ENCODE measurements at places on chromosomes 5 and 9.

GRCh38 chr9:81530310-81530810 lies 159.0 kb downstream of the TLE1 start:
- DNase-seq, result no peak

GRCh38 chr5:89668821-89669220 lies 740.7 kb downstream of the CETN3 start:
- DNase-seq, result no peak

DNA sequence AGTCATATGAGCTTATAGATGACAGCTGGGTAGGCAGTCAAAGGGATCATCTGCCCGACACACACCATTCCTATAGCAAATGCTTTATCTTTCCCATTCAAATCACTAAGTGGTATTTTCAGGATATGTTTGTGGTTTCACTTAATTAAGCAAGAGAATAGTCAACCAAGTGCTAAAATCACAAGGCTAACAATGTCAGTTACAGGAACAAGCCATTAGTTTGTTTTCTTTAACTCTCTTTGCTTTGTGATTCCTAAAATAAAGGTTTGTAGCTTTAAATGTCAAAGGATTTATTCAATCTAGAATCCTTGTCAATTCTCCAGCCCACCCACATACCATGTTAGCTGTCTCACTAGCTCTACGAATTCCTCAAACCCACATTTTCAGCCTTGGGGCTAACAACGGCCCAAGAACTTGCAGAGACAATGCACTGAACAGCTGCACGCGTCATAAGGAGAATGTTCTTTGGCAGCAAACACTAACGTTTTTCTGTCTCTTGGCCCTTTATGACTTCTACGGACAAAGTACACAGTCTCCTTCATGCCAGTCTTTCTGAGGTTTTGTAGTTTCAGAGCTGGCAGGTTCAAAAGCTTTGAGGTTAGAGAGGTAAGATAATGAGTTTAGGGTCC lies 56.6 kb downstream of the ELAVL2 start:
- no peak for DNase-seq

- DNase-seq, result no peak
Measured at GRCh38 chr9:134346151-134346550, 19.9 kb downstream of the RXRA start.

DNA sequence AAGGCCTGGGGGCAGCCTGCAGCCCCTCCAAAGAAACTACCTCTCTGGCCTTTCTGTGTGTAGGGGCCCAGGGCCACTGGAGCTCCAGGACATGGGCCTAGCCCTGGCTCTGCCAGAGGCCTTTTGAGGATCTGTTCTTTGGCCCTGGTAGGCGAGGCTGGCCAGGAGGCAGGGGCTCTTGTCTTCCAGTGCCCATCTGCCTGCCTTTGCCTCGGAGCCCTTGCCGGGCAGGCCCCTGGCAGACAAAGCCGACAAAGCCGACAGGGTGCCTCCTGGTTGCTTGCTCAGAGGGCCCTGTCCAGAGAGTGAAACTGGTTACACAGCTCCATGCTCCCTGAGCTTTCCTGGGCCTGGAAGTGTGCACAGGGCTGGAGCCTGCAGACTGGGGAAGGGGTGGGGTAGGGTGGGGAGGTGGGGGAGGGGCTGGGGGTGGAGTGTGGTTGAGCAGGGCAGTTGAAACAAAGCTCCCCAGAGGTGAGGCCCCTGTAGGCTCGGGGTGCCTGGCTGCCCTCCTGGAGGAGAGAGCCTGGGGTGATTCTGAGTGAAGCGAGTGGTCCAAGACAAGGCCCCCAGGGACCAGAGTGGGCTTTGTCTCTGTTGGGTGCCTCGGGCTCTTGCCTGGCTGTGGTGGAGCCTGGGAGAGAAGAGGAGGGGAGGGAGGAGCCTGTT lies 29.3 kb downstream of the PTPA start:
- no peak for DNase-seq

DNA sequence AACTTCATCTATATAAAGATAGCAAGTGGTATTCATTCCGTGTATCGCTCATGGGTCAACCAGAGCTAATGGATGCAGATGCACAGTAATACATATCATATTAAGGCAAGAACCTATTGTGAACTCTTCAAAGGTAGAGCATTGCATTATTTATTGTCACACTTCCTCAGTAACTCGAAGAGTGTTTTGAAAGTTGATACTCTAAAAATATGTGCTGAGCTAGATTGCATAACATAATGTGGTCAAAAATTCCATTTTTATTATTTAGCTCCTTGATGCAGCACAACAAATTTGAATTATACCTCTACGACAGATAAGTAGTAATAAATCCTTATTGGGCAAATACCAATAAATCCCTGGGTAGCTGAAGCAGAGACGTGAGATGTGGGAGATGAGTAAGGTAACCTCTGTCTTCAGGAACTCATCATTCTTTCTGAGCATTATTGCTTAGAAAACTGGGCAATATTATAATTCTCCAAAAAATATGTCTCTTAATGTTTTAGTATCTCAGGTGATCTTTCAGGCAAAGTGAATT lies 70.3 kb downstream of the CDH18 start:
- no peak for DNase-seq

DNA sequence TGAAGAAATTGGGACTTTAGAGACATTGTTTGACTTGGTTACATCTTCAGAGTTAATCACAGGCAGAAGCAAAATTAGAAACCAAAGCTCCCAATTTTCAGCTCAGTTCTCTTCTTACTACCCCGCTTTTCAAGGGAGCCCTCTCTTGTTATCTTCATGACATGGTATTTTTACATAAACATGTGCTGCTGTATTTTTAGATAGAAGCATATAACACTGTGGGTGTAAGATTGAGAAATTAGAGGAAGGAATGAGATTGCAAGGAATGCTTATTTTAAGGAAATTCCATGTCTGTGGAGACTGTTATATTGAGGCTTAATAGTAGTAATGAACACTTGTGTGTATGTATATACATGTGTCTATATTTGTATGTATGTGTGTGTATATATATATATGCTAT lies 401.6 kb downstream of the TMEM232 start:
- no peak for DNase-seq

DNA sequence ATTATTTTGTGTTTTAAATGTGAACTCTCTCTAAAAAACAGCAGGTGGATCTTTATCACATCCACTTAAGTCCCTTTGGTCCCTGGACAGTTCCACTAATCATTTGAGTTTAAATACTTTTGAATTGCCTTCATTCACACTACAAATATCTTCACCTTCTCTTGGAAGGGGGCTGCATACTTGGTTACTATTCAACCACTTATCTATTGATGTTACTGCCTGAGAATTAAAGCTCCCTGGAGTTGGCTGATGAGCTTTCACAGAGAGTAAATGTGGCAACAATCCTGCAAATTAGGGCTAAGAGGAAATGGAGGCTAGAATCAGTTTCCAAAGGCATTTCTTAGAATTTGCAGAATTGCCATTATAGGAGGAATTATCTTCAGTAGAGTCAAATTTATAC lies 180.4 kb downstream of the ST8SIA4 start:
- no peak for DNase-seq

- no peak for DNase-seq
Measured at GRCh38 chr9:134136118-134136995, 475 bp downstream of the WDR5 start.

DNA sequence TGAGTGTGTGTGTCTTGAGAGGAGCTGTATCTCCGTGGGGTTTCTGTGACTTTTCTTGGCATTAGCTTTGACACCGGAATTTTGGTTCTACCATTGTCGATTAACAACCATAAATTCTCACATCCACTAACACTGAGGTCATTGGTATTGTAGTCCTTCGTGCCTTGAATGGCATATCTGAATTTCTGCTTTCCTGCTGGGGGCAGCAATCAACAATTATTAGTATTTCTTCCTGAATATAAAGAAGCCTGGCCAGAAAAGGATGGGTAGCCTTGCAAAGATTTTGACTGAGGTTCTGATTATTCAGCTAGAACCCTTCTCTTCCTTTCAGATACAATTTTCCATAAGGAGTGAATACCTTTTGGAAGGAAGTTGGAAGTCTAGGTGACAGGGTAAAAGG lies 33.5 kb upstream of the SHOC1 start:
- DNase-seq, result no peak

GRCh38 chr5:16570121-16570815 lies 46.5 kb downstream of the RETREG1 start:
- no peak for DNase-seq

- DNase-seq, result no peak
Measured at GRCh38 chr5:69368458-69369339, 621 bp downstream of the AK6 start.

DNA sequence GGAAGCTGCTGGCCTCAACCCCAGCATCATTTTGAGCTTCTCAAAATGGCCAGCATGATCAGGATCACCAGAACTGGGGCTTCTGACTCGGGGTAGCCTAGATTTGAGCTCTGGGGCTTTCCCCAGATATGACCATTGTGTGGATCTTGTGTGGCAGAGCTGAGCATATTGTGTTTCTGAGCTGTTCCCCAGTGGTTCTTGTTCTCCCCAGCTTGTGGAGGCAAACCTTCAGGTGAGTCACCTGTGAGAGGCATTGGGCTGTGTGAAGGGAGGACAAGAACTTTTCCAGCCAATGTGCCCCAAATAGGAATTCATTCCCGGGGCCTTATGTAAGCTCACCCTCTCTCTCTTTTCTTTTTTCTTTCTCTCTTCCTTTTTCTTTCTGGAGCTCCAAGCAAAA lies 80.7 kb upstream of the PITX1 start:
- no peak for DNase-seq

DNA sequence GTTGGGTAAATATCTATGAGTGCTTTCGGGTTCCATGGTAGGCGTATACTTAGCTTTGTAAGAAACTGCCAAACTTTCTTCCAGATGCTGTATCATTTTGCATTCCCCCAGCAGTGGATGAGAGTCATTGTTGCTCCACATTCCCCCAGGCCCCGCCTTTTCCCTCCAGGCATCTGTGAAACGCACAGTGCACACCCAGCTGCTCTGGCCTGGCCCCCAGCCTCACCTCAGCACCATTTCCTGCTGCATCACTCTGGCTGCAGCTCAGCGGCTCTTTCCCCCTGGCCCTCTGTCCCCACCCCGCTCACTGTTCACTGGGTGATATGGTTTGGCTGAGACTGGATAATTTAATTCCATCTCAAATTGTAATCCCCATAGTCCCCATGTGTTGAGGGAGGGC lies 76.6 kb upstream of the SPTLC1 start:
- DNase-seq, result no peak

GRCh38 chr5:117829646-117830045 lies 1158.7 kb downstream of the DTWD2 start:
- DNase-seq, result no peak

- DNase-seq, result no peak
Measured at GRCh38 chr5:26843677-26844076, 194.7 kb downstream of the CDH9 start.

- DNase-seq, result no peak
Measured at GRCh38 chr9:134359493-134360179, 33.4 kb downstream of the RXRA start.

- DNase-seq, result no peak
Measured at GRCh38 chr9:28598408-28598807, 1025.1 kb upstream of the C9orf72 start.

DNA sequence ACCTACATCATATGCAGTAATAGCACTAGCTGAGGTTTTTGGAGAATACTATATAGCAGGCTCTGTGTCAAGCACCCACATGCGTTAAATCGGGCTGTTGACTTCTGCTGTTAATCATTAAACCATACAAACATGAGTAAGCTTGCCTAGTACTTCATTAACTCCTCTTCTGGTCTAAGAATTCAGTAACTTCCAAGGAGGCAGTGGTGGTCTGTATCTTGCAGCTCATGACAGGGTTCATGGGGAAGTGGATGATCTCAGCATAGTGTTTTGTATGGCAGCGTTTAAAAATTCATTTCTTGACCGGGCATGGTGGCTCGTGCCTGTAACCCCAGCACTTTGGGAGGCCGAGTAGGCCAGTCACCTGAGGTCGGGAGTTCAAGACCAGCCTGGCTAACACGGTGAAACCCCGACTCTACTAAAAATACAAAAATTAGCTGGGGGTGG lies at the start of gene HAVCR1:
HAVCR1 (minus strand) TSS at position 24 of the 447 bp plus-strand sequence. CDS start 1,173 bp downstream, outside the sequence.
- no peak for DNase-seq

DNA sequence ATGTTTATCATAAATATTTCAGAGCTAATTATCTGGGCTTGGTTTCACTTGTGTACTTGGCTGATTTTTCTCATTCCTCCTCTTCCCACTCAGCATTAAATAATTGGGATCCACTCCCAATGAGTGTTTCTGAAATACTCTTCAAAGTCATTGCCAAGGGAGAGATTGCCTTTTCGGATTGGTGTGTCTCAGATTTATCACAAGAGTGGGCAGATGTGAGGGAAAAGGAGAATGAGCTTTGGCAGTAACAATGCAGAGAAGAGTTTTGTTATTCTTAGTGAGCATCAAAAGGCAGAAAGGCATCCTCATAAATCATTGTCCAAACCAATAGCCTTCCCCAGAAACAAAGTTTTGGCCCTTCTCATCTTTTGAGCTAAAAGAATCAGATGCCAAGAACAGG lies 79.2 kb downstream of the SEMA5A start:
- DNase-seq, result no peak

GRCh38 chr5:36870399-36871040 lies 6.0 kb upstream of the NIPBL start:
- DNase-seq, result no peak

DNA sequence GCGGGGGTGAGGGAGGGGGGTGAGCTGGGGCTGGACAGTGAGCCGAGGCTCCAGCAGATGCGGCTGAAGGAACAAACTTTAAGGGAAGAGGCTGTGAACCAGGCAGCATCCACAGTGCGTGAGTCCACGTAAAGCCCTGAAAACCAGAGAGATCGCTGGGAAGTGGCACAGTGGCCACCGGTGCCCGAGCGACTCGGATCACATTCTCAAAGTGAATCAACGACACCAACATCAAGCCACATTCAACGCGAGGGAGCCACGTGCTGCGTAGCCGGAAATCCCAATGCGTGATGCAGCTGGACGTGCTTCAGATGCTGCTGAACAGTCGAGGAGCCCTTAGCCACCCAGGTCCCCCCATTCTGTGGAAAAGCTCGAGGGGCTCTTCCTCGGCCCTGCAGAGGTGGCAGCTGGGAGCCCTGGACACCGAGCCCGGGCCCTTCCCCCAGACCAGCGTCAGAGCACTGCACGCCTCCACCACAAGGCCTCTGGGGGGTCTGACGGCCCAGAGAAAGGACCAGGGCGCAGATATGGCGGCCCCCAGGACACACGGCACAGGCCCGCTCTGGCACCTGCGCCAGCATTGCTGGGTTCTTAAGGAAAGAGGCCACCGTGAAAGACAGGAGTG lies 53.7 kb upstream of the EXOC3 start:
- no peak for DNase-seq

DNA sequence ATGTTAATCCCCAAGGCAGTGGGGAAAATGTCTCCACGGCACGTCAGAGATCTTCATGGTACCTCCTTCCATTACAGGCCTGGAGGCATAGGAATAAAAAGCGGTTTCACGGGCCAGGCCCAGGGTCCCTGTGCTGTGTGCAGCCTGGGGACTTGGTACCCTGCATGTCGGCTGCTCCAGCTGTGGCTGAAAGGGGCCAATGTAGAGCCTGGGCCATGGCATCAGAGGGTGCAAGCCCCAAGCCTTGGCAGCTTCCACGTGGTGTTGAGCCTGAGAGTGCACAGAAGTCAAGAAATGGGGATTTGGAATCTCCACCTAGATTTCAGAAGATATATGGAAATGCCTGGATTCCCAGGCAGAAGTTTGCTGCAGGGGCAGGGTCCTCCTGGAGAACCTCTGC lies 508.9 kb upstream of the COX7C start:
- DNase-seq, result no peak

GRCh38 chr5:56099346-56099745 lies 104.6 kb upstream of the IL6ST start:
- DNase-seq, result no peak

Measured in cerebellar nuclear complex (tissue), 1 donor.